Panc1 (cell line): ENCODE measurements at places on chromosomes 1 and 21. TPM values are rescaled to one million over a fixed set of nuclear protein-coding genes. Genes with fewer than 3 reads are reported as not detected.

DNA sequence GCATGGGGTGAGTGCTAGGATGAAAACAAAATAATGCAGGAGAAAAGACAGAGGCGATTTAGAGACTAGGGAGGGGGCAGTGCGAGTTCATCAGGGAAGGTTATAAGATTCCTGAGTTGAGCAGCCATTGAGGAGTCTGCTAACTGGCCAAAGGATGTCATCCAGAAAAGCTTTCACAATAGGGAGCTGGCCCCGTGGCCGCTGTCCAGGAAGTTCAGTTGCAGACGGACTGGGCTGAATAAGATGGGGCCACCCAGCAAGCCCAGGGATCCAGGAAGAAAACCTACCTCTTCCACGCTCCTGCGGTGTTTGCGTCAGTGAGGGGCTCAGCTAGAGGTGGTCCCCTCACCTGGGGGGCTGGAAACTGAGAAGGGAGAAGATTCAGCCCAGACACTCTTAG is 4.0 kb upstream of the PKP1 start:
- DNase-seq: no peak

The RRP1B gene
- 30.7 TPM for total RNA-seq

- no peak for DNase-seq
These were observed 9.9 kb upstream of the ZBTB17 start for GRCh38 chr1:15985611-15986297.

The NRAS gene
- total RNA-seq: 50.2 TPM

DNA sequence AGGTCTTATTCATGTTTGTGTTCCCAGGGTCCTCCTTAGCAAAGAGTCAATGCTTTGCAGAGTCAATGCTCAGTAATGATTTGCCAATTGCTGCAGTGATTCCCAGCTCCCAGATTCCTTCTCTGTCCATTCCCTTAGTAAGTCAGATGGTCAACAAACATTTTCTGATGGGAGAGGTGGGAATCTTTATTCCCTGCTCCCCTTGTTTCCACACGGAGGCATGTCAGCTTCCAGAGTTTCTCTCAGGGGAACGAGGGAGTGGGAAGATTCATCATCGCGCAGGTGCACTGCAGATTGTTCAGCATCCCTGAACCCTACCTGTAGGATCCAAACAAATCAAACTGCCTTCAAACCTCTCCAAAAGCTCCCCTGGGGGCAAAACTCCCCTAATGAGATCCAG is 7.5 kb upstream of the AHDC1 start:
- no peak for DNase-seq

- no peak for DNase-seq
These were observed 78.0 kb downstream of the HLX start for GRCh38 chr1:220957233-220957605.
